ENCODE measurements at places on chromosomes 16 and 17. TPM values are rescaled to one million over a fixed set of nuclear protein-coding genes. Genes with fewer than 3 reads are reported as not detected.
A peak's percentile ranks its signal among the peaks of the same experiment; 100 is the strongest.

Gene ZPBP2
- total RNA-seq = not detected

Gene SPATA32
- total RNA-seq = not detected

Gene AP1G1
- total RNA-seq = 90.0 TPM

DNA sequence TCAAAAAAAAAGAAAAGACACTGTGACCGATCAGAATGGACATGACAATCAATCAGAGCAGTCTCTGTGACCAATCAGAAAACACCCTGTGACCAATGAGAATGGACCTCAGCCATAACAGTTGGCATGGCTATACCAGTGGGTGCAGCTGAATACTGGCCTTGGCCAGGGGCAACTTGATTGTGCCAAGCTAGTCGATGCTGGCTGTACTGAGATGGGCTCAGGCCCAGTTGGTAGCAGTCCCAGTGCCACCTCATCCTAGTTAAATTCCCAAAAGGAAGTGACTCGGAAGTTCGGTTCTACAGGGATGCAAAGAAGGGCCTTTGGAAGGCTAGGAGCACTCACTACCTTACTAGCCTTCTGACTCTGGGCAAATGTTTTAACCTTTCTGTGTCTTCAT, 37.2 kb upstream of the BCO1 start:
- no peak for DNase-seq

- no peak for DNase-seq
Observed at GRCh38 chr16:25403852-25404251, 146.2 kb upstream of the ZKSCAN2 start.

DNA sequence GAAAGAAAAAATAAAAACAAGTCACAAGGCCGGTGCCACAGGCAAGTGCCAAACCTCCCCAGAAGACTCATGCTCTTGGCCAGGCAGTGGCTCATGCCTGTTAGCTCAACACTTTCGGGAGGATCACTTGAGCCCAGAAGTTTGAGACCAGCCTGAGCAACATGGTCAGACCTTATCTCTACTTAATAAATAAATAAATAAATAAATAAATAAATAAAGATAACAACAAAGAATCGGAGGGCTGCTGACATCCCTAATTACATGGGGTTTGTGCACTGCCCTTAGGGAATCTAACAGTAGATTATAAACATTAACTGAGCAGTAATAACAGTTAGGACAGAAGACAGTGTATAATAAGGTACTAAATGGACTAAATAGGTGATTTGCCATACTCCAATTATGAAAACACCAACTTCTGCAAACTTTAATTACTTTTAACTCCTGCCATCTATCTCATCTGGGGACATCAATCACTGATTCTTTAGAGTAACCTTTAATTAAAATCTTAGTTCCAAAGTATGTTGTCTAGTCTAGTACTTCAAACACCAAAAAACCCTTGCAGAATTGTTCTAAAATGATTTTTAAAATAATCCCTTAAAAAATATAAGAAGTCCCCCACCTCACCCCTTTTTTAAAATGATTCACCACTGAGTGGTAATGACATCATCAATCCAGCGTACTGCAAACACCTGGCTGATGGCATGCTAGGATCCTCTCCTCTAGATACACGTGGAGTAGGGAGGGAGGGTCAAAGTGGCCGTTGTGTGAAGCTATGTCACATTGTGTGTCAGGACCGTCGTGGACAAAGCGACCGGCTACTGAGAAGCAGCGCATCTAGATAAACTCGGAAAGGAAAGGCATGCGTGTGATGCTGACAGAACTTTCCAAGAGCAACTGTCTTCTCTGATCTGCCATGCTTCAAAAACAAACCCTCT, 28.5 kb downstream of the CYTH1 start:
- no peak for DNase-seq

- DNase-seq = no peak
Observed at GRCh38 chr16:27204312-27204915, 1.1 kb downstream of the KDM8 start.

Gene NATD1
- total RNA-seq = 19.5 TPM

Gene LIMD2
- total RNA-seq = 22.9 TPM

Gene PRSS8
- total RNA-seq = 103 TPM

DNA sequence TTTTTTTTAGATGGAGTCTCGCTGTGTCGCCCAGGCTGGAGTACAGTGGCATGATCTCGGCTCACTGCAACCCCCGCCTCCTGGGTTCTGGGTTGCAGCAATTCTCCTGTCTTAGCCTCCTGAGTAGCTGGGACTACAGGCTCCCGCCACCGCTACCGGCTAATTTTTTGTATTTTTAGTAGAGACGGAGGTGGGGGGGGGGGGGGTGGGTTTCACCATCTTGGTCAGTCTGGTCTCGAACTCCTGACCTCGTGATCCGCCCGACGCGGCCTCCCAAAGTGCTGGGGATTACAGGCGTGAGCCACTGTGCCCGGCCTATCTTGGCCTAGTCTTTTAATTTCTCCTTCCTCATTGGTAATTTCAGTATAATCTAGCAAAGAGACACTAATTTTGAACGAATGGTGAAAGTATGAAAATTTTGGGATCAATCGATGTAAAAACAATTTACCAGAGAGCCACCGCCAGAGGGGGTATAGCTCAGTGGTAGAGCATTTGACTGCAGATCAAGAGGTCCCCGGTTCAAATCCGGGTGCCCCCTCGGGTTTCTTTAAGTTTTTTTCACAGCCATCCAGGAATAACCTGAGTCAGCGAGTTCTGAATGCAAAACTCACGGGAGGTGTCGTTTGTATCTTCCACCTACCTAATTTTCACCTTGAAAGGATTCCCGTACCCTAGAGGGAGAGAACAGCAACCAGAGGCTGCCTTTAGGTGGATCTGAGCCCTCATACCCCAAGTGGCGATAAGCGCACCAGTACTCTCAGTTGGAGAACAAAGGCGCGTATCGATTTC, 2.5 kb upstream of the LASP1 start:
- DNase-seq = no peak

DNA sequence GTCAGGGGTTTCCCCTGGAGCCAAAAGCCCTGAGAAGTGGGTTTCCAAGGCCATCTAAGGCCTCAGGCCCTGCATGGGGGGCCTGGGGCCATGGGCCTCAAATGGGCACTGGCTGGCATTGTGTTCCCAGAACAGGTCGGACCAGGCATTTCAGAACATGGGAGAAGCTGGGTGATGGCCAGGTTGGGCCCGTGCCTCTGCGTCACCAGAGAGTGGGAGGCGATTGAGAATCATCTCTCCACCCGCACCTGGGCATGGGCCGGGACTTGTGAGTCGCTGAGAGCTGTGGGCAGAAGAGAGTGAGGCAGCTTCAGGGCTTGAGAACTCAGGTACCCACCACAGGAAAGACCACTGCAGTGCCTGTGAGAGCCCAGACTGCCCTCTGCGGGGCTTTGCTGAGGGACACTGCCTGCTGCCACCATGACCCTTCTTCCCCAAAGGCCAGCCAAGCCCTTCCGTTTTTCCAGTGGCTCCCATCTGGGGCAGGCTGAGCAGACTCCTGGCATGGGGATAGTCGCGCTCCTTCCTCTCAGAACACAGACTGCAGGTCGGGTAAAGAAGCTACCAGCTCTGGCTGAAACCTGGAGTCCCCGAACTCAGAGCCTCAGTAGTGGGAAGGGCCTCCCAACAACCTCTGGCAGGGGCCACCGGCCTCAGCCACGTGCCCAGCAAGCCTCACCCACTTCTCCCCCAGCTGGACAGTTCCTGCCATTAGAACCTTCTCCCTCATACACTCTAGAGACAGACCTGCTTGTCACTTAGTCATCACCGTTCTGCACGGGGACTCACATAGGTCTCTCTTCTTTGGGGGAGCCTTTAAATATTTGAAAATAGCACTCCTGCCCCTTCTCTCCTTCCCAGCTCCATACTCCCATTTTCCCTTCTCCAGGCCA, 1.6 kb downstream of the RAB11FIP4 start:
- DNase-seq = peak; percentile 59

GRCh38 chr17:31273516-31273915, 23.5 kb downstream of the OMG start:
- DNase-seq = no peak

DNA sequence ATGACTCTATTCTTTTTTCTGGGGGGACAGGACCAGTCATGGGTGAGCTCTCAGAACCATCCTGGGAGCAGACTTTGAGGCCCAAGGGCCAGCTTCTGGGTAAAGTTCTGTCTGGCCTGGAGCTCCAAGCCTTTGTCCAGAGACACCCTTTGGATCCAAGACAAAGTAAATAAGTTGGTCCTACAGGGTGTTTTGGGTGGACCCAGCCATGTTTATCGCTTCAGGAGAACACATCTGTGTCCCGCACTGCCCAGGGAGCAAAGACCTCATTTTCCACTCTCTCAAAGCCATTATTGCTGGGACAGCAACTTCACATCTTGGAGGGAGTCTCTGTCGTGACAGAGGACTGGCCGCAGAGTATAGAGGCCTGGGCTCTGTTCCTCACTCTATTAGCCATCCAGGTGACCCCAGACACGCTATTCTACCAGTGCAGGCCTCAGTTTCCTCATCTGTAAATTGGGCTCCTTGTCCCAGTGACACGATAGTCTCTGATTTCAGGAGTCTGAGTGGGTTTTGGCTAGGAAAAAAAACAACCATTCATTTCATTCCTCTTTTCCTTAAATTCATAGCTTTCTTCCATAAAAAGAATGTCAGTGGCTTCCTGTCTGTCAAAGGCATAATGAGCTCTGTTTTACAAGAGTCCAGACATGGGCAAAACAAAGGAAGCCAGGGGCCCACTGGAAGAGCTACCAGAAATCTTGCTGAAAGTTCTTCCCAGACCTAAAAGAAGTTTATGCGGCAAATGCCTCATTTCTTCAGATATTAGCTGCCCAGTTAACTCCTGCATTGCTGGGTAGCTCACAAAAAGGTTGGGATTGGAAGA, 62.4 kb downstream of the PECAM1 start:
- no peak for DNase-seq

Gene RCVRN
- 0.17 TPM for total RNA-seq

Gene TBC1D3
- total RNA-seq = not detected

- no peak for DNase-seq
Observed at GRCh38 chr16:81714583-81714982, 64.5 kb upstream of the PLCG2 start.

- no peak for DNase-seq
Observed at GRCh38 chr16:77675464-77676324, 46.6 kb upstream of the NUDT7 start.

Gene CDRT15L2
- not detected for total RNA-seq

Gene GRIN2C
- not detected for total RNA-seq

- DNase-seq = no peak
Observed at GRCh38 chr17:34246446-34246845, 8.6 kb upstream of the CCL2 start.

Gene OTOA
- total RNA-seq = 0.90 TPM

Gene ENDOV
- total RNA-seq = 25.1 TPM

DNA sequence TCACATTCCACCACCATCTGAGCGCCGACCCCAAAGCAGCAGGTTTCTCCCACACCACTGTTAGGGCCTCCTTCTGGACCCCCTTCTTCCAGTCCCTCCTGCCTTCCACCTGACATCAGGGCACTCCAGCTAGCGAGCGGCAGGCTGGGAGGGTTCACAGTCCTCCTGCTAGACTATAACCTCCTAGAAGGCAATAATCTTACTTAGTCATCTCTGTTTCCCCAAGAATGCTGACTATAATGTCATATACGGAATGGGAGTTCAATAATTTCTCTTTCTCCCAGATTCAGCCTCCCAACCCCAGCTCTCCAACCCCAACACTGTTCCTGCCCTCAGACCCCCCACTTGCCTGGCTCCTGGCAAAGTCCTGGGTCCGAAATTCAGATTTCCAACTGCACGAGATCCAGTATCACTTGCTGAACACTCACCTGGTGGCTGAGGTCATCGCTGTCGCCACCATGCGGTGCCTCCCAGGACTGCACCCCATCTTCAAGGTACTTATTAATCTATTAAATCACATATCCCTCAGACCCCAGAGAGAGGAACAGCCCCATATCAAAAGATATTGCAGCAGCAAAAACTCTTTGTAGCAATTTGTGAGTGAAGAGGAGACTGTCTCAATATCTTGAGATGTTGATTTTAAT, 5.6 kb downstream of the ALOX12 start:
- DNase-seq = no peak

Gene CCL4
- total RNA-seq = 12.5 TPM

DNA sequence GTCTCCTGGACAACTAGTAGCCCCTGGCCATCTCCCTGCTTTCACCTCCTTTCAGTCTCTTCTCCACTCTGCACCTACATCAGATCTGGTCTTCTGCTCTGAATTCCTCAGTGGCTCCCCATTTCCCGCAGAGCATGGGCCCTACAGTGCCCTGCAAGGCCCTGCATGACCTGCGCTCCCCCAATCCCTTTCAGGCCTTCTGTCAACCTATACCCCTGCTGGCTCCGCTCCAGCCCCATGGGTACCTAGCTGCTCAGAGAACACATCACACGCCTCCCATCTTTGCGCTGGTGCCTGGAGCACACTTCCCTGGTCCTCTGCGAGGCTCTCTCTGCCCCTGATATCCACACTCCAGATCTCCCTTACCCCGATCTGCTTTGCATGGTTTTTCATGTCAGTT, 145.2 kb downstream of the KATNIP start:
- peak; percentile 54 for DNase-seq

DNA sequence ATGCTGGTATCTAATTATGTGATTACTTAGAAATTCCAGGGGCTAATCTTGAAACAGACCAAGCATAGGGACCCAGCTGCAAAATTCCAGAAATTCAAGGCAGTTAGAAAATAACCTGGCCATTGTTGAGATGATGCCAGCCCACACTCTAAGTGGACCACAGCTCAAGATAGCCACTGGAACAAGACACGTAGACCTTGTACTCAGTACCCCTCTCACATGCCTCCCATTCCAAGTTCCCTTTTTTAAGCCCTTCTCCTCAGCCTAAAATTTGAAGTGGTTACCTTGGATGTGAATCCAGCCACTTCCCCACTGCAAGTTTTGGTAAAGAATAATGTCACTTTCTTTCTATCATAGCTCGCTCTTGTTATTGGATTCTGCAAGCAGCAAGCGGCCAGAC, 4.1 kb upstream of the ZNF19 start:
- no peak for DNase-seq

- no peak for DNase-seq
Observed at GRCh38 chr17:73592079-73592415, 52.2 kb downstream of the SDK2 start.

GRCh38 chr17:41278176-41278955, 2.9 kb downstream of the KRTAP9-7 start:
- no peak for DNase-seq

Gene LGALS9B
- not detected for total RNA-seq

Gene KIF18B
- total RNA-seq = 0.32 TPM

DNA sequence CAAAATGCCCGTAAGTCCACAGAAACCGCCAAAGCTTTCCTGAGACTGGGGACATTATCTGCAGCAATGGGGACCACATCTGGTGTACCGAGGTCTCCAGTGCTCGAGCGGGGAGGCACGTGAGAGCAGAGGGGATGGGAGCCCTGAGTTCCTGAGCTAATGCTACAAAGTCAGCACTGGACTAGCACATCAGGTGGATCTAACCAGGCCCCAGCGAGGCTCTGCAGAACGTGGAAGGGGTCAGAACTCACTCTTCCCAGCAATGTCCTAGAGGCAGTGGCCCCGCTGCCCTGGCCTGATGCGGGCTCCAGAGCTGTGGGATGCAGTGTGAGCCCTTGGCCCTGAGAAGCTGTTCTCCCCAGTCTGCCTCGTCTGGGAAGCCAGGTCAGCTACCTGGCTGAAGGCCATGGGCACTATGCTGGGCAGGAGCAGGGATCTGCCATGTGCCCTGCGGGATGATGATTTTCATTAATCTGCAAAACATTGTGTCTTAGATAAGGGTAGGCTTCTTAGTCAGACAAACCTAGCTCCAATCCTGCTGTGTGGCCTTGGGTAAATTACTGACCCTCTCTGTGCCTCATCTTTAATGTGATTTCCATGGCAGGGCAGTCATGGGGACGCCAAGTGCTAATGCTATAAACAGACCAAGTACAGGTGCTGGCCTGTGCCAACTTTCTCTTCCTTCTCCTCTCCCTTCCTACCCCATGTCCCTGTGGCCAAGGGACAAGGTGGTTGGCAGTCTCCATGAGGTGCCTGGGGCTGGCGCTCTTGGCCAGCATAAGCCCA, 40.1 kb upstream of the SLC38A10 start:
- DNase-seq = no peak
